Smooth muscle cell of trachea (primary cell): ENCODE measurements at places on chromosomes 3 and 15. TPM values are rescaled to one million over a fixed set of nuclear protein-coding genes. Genes with fewer than 3 reads are reported as not detected.

Gene HIGD2B
- total RNA-seq = 0.15 TPM in 1 of 2 replicates, not detected in the other

Gene STRIT1
- not detected in 2 replicates for total RNA-seq

Gene SLC22A13
- total RNA-seq = 0.73 and 1.2 TPM in 2 replicates

Gene C3orf20
- total RNA-seq = under 0.01 TPM in 1 of 2 replicates, not detected in the other

Gene IGDCC3
- not detected in 2 replicates for total RNA-seq

Gene GRM7
- not detected in 2 replicates for total RNA-seq

Gene AMIGO3
- 0.29 and 1.8 TPM in 2 replicates for total RNA-seq

Gene CHL1
- 3.3 and 8.9 TPM in 2 replicates for total RNA-seq

Gene CKMT1A
- total RNA-seq = not detected in 2 replicates

Gene SAMD7
- total RNA-seq = not detected in 2 replicates

Gene GOLGA8N
- total RNA-seq = 5.2 and 13.7 TPM in 2 replicates

Gene SUCLG2
- 70.1 and 89.2 TPM in 2 replicates for total RNA-seq

Gene CSTA
- 2.6 and 7.8 TPM in 2 replicates for total RNA-seq

Gene GPR176
- 103 and 182 TPM in 2 replicates for total RNA-seq

Gene ARPIN
- 12.7 and 17.9 TPM in 2 replicates for total RNA-seq

Gene CHCHD4
- total RNA-seq = 9.4 and 10.8 TPM in 2 replicates

Gene KIF9
- 1.3 and 1.8 TPM in 2 replicates for total RNA-seq

Gene GANC
- 22.2 and 31.0 TPM in 2 replicates for total RNA-seq

Gene CNTN4
- under 0.01 TPM in 1 of 2 replicates, not detected in the other for total RNA-seq

Gene EIF2A
- 215 and 278 TPM in 2 replicates for total RNA-seq

Gene LTF
- total RNA-seq = not detected in 2 replicates

Gene SNTN
- not detected in 2 replicates for total RNA-seq

Gene DPPA2
- total RNA-seq = not detected in 2 replicates

Gene LEKR1
- total RNA-seq = 0.50 and 5.1 TPM in 2 replicates

Gene NPAP1
- not detected in 2 replicates for total RNA-seq

Gene ASB14
- not detected in 2 replicates for total RNA-seq

Gene PARP3
- total RNA-seq = 29.6 and 30.5 TPM in 2 replicates

Gene ZDHHC23
- total RNA-seq = 0.66 and 0.73 TPM in 2 replicates

Gene CYP1A1
- total RNA-seq = 1.3 TPM in 1 of 2 replicates, not detected in the other

Gene RTP4
- total RNA-seq = 2.8 and 3.3 TPM in 2 replicates

Gene CHRNA3
- total RNA-seq = not detected in 2 replicates
